Suppressor macrophage treated with lipopolysaccharide for 4 hours (primary cell): ENCODE measurements at places on chromosomes 4 and X.

- no peak for DNase-seq
Measured at GRCh38 chrX:131081772-131082740, 23.9 kb downstream of the ARHGAP36 start.

DNA sequence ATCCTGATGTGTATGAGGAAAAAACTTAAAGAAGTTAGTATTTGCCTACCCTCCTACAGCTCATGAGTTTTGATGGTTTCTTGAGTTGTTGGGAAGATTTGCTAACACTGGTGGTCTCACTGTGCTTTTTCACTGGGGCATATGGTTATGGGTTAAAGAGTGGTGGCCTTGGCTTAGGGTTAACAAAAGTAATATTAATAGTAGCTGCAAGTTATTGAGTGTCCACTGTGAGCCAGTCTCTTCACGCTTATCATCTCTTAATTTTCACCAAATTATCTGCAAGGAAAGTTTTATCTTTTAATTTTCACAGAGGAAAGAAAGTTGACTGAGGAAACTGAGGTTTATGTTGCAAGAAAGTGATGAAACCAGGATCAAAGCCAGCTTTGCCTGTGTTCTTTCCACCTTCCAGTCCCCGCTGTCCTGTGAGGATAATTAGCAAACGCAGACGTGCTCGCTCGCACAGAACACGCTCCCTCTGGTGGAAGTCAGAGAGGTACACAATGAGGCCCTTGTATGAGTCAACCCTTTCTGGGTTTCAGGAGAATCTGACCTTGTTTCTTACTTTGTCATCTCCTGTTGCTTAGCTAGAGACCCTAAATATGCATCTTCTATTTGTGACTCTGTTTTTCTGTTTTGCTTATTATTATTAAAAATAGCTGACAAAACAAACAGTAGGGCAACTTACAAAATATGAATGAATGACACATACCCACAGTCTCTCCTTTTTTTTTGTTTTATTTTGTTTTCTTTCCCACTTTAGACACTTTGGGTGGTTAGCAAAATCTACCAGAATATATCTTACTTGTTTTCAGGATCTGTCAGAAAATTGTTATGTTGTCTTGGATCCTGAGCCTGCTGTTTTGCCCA lies 94.3 kb downstream of the DDIT4L start:
- DNase-seq = peak; percentile 68

DNA sequence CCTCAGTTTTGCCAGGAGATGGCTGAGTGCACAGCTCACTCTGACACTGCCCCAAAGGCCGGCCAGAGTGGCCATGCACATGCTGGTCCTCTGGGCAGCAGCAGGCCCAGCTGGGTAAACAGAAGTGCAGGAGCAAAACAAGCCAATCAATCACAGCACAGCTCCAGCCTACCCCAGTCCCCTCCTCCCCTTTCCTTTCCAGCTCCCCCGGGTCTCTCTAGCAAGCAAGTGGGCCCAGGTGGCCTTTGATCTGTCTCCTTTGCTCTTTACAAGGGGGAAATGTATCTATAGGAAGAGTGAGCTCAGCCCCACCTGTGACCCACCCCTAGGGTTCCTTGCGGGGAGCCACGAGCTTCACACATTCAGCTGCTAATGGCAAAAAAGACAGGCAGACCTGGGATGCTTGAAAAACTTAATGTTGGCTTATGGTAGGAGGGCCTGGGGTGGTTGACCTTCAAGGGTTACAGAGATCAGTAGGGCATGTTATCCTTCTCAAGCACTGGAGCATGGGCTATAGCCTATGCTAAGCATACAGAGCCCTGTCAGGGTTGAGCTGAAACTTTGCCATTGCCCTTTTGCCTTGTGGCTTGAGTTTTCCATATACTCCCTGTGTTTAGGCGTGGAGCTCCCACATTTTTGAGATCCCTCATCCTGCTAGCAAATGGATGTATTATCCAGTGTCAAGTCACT lies 57.8 kb upstream of the PLAC1 start:
- DNase-seq = no peak

- DNase-seq = no peak
Measured at GRCh38 chr4:133190098-133190497, 41.0 kb downstream of the PCDH10 start.

DNA sequence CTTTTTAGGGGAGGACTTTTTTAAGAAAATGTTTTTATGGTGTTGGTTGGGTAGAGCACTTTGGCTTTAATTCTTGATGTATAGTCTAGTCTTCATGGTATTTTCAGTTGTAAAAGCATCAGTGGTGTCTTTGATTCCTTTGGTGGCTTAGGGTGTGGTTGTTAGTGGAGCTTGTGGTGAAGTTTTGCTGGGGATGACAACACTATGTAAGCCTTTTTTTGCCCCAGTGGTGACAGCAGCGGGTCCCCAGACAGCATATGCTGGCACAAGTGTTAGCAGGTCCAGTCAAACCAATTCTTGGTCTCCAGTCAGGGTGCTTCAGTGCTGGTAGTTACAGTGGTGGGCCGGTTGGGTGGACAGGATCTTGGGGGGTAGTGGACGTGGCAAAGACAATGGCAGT lies 52.0 kb downstream of the CHIC1 start:
- no peak for DNase-seq

GRCh38 chr4:107376293-107376692 lies 340.2 kb upstream of the DKK2 start:
- no peak for DNase-seq

DNA sequence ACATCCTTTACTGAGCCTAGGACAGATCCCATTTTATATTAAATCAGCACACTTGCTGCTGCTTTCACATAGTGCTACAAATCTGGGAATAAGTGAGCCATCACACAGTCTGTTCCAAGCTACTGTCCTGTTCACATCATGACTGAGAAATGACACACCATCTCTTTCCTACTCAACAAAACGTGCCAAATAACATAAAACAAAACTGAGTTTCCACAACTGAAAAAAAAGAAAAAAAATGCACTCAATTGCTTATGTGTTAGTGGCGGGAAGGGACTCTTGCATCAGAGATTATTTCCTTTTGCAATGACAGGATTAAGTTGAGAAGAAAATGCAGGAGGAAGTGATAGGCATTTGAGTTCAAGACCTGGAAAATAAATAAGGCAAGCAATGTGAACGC lies 109.0 kb downstream of the SHROOM4 start:
- peak; percentile 8 for DNase-seq

GRCh38 chrX:47217121-47217851 lies 1.2 kb upstream of the CDK16 start:
- peak; percentile 62 for DNase-seq

DNA sequence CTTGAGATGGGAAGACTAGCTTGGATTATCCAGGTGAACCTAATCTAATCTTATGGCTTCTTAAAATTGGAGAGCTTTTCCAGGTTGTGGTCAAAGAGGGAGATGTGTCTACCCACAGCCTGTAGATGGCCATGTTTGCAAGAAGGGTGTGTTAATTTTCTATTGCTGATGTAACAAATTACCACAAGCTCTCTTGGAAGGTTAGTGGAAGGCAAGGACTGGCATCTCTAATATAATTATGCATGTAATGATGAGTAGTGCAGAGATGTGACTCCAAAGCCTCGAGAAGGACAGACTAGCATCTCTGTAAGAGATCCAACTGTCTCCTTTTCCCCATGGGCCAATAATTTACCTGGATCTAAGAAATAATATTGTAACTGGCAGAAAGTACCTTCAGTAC lies 3.2 kb upstream of the ADH1B start:
- no peak for DNase-seq

DNA sequence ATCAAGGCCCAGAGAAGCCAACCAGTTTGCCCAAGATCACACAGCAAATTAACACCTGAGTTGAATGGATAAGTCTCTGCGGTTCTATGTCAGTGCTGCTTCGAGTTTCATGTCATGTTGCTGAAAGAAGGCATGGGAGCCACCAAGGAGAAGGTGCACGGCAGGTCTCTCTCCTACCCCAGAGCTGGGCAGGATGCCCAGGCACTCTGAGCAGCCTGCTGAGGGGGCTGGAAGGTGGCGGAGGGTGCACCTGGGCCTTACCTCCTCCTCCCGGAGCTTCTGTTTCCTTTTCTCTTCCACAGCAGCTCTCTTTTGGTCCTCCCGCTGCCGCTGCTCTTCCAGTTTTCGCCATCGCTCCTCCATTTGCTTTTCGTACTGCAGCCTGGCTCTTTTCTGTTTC lies 53.6 kb downstream of the MAP7D2 start:
- no peak for DNase-seq

GRCh38 chr4:84985952-84986351 lies 19.5 kb upstream of the WDFY3 start:
- DNase-seq = no peak

GRCh38 chrX:154436374-154436982 lies 476 bp upstream of the GDI1 start:
- peak; percentile 50 for DNase-seq

- no peak for DNase-seq
Measured at GRCh38 chr4:147674073-147674472, 9.9 kb downstream of the PRMT9 start.

GRCh38 chr4:105605493-105605892 lies 53.1 kb downstream of the ARHGEF38 start:
- peak; percentile 47 for DNase-seq

DNA sequence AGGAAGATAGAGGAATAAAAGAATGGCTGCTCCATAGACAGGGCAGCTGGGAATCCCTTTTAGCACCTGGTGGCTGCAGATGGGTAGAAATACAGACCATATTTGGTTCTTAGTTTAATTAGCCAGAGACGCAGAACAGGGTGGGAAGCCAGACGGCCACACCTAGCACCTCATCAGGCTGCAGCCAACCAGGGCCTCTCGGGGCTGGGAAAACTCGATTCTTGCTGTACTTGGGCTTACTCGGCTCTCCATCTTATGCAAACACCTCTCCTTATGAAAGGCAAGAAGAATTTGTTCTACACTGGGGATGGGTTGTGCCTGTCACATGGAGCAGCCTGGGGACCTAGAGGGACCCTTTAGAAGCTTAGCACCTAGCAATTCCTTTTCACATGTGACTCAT lies 19.7 kb downstream of the IRAK1 start:
- no peak for DNase-seq

GRCh38 chrX:66756717-66757116 lies 117.8 kb upstream of the EDA2R start:
- no peak for DNase-seq

DNA sequence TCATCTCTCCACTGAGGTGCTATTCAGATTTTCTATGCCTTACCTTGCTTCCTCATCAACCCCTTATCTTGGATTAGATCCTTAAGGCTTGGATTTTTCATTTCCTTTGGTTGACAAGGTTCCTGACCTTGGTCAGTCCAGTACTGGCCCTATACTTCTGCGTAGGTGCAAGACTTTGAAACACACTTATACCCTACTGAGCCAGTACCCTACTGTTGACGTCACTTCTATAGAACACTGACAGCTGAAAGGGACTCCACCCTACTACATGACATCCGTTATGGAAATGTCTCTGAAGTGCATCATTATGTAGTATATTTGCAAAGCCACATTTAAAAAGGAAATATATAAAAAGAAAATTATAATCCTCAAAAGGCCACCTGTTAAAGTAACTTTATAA lies 12.0 kb upstream of the PLS3 start:
- no peak for DNase-seq

GRCh38 chr4:31084806-31085416 lies 364.7 kb downstream of the PCDH7 start:
- DNase-seq = no peak

DNA sequence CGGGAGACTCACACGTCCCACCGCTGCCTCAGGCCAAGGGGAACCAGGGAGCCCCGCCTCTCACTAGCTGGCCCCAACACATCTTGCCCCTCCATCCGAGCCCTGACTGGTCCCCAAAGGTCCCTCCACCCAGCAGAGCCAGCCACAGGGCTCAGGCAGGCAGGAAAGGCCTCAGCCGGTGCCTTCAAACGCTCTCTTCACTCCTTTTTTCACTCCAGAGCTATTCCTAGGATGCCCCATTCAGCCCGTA lies 1.5 kb upstream of the ARHGAP4 start:
- DNase-seq = no peak

- peak; percentile 42 for DNase-seq
Measured at GRCh38 chrX:12971282-12972003, 3.5 kb upstream of the TMSB4X start.

GRCh38 chr4:152097371-152097770 lies 336.6 kb upstream of the GATB start:
- DNase-seq = no peak

GRCh38 chrX:39157796-39158195 lies 356.5 kb downstream of the MID1IP1 start:
- no peak for DNase-seq

GRCh38 chr4:104966349-104967033 lies 180.2 kb upstream of the TET2 start:
- DNase-seq = peak; percentile 93

DNA sequence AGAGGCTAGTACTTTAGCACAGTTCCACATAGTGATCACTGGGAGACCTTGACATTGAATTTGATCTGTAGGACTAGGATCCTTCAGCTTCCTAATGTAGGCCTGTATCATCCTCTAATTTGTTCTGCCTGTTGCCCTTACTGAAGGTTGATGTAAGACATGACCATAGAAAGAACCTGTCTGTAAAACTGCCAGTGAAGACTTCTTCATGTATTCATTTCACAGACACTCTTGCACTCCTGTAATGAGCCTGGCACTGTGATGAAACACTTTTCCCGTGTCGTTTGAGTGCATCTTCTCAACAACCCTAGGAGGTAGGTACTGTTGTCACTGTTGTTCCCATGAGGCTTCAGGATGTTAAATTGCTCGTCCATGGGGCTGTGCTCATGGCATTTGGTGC lies 14.7 kb downstream of the RAB9A start:
- DNase-seq = no peak

GRCh38 chr4:4658052-4658451 lies 116.2 kb upstream of the STX18 start:
- DNase-seq = no peak

DNA sequence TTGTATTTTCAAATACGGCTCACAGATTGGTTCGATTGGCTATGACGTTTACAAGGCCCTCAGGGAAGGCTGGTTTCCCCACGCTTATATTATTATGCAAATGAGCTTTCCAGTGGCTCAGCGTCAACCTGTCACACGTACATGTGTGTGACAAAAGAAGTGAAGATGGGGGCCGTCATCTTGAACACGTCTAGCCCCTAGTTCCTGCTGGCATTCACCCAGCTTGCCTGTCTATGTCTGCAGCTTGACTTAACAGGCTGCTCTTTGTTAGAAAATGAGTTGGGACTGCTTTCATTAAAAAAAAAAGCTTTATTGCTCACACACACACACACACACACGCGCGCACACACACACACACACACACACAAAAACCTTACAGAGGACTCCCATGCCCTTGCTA lies 283.6 kb upstream of the CTSO start:
- DNase-seq = no peak

GRCh38 chr4:108693211-108693610 lies 42.8 kb downstream of the OSTC start:
- no peak for DNase-seq

DNA sequence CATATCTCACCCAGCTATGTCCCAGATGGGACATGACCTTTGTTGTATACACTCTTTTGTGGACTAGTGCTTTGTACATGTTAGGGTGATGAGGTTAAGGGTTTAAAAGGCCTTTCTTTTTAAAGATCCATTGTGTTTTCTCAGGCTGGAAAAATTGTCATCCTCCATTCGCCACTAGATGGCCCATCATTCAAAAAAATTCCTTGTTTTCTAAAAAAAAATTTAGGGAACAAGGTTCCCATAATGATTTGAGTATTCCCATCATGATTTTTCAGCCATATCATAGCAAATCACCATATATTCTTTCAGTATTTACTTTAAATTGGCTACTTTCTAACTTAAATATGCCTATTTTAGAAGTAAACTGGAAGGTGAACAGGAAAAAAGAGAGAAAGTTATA lies 91.9 kb upstream of the TMEM164 start:
- DNase-seq = no peak

- no peak for DNase-seq
Measured at GRCh38 chr4:145058256-145058655, 39.7 kb downstream of the ANAPC10 start.
